ENCODE measurements at places on chromosomes 12 and 14.

DNA sequence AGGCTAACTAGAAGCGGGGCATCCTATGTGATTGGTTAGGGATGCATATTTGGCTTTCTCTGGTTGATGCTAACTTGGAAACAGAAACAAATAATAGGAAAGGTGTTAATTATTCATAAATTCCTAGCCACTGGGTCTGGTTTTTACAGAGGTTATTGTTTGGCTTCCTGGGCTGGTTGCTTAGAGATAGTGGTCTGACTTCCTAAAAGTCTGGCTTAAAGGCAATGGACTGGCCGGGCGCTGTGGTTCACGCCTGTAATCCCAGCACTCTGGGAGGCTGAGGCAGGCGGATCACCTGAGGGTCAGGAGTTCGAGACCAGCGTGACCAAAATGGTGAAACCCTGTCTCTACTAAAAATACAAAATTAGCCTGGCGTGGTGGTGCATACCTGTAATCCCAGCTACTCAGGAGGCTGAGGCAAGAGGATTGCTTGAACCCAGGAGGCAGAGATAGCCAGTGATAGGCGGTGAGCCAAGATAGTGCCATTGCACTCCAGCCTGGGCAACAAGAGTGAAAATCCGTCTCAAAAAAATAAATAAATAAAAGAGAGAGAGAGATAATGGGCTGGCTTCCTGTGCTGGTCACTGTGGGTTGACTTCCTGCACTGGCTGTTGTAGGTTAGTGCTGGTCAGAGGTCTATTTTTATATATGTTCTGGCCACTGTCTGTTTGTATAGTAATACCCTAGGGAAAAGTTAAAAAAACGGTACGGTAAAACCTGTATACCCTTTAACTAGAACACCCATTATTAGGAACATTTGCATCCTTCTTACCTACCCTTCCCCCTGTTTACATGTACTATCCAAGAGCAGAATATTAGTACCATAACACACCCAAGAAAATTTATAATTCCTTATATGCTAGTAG, 24.1 kb downstream of the OR6S1 start:
- no peak for DNase-seq

DNA sequence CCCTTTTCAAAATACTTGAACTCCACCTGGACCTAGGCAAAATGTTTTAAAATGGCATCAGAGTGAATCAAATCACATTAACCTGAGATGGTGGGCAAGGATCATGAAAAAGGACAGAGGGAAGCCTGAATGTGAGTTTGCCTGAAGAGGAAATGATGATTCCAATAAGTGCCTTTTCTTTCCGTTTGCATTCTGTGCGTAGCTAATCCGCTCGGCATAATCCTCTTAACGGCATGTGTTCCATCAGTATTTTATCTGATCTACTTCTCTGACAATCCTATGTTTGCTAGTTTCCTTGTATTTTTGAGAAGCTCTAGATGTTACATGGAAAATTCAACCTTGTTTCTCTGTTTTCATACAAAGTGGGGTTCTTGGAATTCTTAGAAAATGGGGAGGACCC, 354.6 kb downstream of the NRXN3 start:
- peak; percentile 97 for DNase-seq

GRCh38 chr14:102772781-102773570, 4.3 kb upstream of the TRAF3 start:
- peak; percentile 33 for DNase-seq

DNA sequence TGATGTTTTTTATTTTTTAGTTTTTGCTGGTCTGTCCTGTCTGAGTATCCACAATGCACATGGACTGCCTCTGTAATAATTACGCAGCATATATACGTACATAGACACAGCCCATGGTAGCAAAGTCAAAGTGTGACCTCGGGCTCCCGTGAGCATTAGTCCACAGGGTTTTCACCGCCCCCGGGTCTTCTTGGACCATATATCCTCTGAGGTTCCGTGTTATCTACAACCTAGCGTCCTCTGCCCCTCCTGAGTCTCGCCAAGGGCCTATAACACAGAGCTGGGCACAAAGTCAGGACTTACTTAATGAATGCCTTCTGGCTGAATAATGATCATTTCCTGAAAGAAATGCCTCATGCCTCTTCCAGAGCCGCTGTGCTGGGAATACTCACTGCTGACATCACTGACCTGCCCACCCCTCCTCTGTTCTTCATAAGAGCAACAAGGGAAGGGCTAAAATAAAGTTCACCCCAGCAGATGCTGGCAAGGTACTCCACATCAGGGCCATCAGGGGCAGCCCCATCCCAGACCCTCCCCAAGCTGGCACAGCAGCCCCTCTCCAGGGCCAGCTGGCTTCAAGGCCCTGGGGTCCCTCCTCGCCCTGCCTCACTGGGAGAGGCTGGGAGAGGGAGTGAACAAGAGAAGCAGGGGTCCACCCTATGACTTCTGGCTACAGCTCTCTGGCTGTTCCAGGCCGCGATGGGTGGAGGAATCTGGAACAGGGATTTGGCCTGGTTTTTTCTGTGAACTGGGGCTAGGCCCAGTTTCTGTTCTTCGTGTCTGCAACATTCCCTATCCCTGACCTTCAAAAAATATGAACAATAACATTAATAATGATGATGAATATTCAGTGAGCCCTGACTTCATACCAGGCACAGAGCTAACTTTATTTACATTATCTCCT, 7.9 kb downstream of the HDAC7 start:
- no peak for DNase-seq

- no peak for DNase-seq
Observed at GRCh38 chr14:75289840-75290388, 11.3 kb downstream of the FOS start.

DNA sequence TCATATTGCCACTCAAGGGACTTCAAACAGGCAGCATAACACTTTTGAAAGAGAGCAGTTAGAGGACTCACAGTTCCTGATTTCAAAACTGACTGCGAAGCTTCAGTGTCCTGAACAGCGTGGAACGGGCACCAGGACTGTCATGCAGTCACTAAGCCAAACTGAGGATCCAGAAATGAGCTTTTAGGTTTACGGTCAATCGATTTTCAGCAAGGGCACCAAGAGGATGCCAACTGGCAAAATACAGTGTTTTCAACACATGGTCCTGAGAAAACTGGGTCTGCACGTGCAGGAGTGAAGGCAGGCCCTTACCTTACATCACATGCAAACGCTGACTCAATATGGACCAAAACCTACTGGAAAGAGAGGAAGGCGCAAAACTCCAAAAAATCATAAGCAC, 15.6 kb downstream of the BRF1 start:
- no peak for DNase-seq

- no peak for DNase-seq
Observed at GRCh38 chr12:180445-180844, 33.5 kb downstream of the SLC6A12 start.

DNA sequence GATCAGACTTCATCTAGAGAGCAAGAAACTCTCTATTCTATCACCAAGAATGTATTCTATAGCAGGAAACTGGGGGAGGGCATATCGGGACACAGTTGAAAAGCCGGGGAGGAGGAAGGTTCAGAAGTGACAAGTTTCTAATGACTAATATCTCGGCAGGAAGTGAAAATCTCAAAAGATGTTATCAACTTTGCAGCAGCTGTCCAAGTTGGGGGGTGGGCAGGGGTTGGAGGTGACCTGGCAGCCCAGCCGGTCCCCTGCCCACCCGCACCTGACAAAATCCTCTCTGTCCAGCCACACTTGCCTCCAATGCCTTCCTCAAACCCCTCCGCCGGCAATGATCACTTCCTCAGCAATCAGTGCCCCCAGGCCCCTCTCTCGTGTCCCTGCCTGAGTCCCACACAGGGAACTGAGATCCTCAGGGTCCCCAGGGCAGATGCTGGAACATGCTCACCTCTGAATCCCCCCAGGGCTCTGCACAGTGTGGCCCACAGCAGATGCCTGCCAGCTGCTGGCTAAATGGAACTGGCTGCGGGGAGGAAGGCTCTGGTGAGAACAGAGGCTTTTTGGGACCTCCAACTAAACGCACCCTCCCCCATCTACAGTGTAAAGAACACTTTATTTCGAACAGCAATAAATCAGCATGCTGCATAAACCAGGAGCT, 43.9 kb downstream of the CCDC88C start:
- peak; percentile 39 for DNase-seq

GRCh38 chr14:35122696-35123387, 490 bp downstream of the PRORP start:
- no peak for DNase-seq

DNA sequence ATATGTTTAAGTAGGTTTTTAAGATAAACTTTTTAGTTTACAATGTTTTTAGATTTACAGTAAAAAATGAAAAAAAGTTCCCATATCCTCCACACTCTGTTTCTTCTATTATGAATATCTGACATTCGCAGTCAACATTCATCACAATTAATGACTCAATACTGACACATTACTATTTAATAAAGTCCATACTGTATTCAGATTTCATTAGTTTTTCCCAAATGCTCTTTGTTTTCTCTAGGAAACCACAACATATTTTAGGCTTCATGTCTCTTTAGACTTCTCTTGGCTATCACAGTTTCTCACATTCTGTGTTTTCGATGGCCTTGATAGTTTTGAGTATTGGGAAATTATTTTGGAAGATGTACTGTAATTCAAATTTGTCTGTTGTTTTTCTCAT, 399.8 kb downstream of the SLC6A15 start:
- no peak for DNase-seq

- DNase-seq: no peak
Observed at GRCh38 chr12:54232790-54233189, 44.0 kb upstream of the SMUG1 start.

DNA sequence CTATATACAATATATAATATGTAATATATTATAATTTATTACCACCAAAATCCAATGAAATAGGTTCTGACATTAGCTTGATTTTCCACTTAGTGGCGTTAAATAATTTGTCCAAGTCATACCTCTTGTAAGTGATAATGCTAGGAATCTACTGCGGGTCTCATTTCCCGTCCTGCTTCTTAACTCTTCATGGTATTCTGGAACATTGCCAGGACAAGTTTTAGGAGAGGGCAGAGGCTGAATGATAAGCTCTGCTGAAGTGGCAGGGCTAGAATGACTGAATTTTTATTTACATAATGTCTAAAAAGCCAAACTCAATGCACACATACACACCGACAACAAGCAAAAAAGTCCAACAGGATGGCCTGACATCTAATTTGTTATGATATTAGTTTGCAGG, 70.4 kb upstream of the PTPRQ start:
- DNase-seq: no peak

GRCh38 chr12:66929121-66929520, 250.2 kb upstream of the GRIP1 start:
- no peak for DNase-seq

GRCh38 chr14:103292426-103293374, 41.3 kb upstream of the EIF5 start:
- no peak for DNase-seq

DNA sequence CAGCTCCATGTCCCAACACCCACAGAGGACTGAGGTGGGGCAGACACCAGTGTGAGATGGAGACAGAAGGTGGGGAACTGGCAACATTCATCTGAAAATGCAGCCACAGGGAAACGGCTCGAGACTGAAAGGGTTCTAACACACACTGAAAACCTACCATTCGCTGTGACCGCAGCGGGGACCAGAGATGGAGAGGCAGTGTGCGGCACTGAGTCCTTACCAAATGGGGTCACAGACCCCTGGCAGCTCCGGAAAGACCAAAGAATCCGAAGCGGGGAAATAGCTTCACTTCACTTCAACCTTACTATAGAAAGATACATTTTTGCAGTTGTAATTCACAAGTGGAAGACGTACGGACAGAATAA, 9.6 kb downstream of the BAG5 start:
- DNase-seq: no peak

DNA sequence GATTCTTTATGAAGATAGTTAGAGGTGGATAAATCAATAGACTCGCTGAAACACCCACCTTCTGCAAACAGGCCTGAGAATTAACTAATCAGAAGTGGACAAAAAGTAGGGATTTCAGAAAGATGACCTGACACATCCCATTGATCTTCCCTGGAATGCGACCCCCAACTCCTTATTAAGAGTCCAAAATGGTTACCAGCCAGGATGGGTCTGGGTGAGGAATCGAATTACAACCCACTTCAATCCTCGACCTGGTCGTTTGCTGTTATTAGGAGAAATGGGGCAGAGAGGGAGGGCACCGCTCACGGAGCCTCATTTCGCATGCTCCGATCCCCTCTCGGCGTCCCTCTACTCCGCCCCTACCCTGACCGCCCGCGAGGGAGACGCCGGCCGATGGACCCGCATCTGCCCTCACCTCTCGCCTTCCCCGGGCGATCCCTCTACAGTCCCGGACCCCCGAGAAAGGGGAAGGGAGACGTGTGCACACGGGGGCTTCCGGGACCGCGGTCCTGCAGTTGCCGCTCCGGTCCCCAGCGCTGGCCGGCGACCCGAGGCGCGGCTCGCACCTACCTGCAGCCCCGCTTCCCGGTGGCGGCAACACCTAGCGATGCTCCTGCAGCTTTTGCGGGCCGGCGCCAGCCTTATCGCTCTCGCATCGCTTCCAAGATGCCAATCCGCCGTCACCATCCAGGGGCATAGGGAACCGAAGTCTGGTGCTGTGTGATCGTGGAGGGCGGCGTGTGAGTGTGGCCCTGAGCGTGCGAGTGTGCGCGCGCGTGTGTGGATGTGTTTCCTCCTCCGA, 69.3 kb upstream of the USP15 start:
- DNase-seq: no peak

GRCh38 chr12:108295641-108296040, 43.5 kb downstream of the CMKLR1 start:
- DNase-seq: no peak

GRCh38 chr12:109753959-109754358, 40.3 kb downstream of the FAM222A start:
- DNase-seq: no peak

- no peak for DNase-seq
Observed at GRCh38 chr14:54048311-54048710, 91.7 kb upstream of the BMP4 start.

DNA sequence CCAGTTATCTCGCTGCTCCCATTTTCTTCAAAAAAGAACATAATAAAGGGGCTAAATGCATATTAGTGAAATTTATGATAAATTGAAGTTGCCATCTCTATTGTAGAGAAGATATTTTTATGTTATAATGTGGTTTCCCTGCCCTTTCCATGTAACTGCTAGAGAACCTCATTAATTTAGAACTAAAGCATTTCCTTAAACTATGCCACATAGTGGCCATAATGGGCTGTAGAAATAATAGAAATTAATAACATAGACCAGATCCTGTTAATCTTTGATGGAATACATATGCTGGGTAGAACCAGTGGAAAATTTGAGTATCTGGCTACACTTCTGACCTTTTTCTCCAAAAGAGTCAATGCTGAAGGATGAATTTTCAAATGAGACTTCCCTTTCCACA, 376.7 kb downstream of the PDZRN4 start:
- no peak for DNase-seq
